IPS-NIHi11 (cell line): ENCODE measurements at places on chromosomes 5 and 9.

DNA sequence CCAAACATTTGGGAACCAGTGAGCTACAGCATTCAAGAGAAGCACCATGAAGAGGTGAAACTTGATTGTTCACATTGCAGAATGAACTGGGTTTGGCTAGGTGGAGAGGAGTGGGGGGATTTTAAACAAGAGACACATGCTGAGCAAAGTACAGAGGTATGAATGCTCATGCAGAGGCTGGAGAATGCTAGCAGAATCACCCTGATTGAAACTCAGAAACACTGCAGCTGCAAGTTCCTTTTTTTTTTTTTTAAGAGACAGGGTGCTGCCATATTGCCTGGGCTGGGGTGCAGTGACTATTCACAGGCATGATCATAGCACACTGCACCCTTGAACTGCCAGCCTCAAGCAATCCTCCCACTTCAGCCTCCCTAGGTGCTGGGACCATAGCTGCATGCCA is 35.1 kb downstream of the DENND1A start:
- no peak for DNase-seq

DNA sequence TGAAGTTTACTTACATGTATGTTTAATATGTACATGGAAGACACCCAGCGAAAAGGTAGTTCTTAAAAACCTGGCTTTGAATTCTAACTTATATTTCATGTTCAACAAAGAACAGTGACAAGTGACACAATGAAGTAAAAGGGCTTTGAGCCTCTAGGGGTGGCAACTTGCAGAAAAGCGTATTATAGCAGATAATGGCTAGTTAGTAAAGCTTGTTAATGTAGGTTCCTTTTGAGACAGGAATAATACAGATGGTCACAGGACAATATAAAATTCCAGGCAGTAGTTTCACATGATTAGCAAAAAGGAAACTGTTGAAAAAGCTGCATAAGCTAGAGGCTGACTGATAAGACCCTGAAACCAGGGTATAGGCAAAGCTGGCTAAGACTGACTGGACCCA is 132.4 kb upstream of the FTMT start:
- DNase-seq: no peak

- peak; percentile 67 for DNase-seq
Measured at GRCh38 chr5:31232273-31232888, 38.9 kb downstream of the CDH6 start.

GRCh38 chr9:120337131-120337530 is 242.8 kb downstream of the CDK5RAP2 start:
- DNase-seq: no peak

GRCh38 chr5:175724314-175725275 is 66.7 kb downstream of the HRH2 start:
- DNase-seq: no peak

DNA sequence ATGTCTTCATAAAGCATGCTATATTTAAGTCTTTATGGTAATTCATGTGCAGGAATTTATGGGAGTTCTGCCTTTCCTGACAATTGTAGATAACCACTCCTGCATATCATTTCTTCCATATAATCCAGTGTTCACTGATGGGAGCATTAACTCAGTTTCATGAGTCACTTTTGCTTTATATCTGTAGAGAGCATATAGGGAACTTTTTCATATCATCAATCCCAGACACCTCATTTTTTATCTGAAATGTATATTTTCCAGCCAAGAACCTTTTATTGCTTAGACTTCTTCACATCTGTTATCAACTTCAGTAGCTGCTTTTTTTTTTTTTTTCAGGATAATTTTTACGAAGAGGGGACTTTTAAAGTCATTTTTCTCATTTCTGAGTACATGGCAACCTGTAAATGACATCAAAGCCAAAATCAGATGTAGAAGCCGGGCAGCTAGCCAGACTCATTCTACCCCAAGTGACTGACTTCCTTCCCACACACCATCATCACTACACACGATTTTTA is 41.1 kb downstream of the NFX1 start:
- DNase-seq: no peak
